GM06990 (cell line): ENCODE measurements at places on chromosomes 7 and 10.
A peak's percentile ranks its signal among the peaks of the same experiment; 100 is the strongest.

DNA sequence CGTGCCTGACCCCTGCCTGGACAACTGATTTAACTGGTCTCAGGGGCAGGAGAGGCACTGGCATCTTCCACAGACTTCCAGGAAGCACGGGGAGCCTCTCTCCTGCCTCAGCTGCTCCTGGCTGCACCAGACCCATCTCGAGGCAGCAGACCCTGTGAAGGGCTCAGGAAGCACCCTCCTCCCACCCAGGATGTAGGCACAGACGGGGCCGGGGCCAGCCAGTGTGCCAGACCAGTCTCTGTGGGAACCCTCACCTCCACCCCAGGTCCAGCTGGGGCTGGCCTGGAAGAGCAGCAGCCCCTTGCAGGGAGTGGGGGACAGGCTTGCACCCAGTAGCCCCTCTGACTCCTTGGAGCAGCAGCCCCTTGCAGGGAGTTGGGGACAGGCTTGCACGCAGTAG lies 56.3 kb downstream of the RASGEF1A start:
- DNase-seq, result no peak

DNA sequence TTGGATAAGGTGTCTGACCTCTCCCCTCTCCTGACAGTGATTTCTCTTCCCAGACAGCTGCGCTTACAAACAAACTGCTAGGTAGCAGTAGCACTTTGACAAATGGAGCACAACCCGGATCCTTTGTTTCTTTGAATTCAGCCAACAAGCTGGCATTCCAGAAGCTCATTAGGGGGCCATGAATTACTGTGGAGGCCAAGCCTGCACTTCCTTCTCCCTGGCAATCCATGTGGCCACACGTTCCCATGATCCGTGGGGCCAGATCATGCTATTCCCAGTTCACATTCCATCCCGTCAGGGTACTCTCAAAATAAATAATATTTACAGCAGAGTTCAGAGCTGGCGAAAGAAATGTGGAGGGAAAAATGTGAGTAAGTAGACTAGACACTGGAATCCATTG lies 172.4 kb downstream of the PRPF18 start:
- DNase-seq, result no peak

DNA sequence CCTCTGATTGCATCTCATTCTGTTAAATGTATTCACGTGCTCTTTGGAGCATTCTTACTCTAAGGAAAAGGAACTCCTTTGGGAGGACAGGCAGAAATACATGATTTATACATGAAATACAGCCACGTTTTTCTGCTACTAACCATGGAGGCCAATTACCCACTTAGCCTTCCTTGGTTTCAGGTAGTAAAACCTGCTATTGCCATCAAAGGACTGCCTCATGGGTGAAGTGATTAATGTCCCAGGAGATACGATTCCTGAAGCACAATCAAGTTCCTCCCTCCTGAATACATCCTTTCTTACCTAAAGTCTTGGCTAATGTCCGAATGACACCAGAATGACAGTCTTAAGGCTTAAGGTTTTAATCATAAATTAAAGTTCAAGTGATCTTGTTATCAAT lies 58.5 kb upstream of the PIK3CG start:
- DNase-seq, result no peak

DNA sequence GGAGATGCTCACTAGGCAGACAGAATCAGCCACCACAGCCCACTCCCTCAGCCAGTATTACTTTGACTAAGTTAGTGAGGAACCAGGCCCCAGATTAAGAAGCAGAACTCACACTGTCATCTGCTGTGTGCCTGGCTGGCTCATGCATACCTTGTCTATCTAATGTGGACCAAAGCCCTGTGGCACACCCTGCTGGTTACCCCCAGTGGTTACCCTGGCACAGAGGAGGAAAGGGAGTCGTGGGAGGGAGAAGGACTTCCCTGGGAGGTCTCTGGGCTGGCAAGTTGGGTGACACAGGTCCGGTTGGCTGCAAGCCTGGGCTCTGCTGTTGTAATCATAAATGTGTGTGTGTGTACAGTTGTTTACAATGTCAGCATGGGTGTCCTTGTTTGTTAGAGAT lies 7.5 kb upstream of the SH2D4B start:
- DNase-seq, result no peak

- DNase-seq, result peak; percentile 36
Observed at GRCh38 chr10:35640474-35640873, 1.6 kb downstream of the FZD8 start.

GRCh38 chr10:125123476-125124114 lies 36.8 kb downstream of the CTBP2 start:
- no peak for DNase-seq

DNA sequence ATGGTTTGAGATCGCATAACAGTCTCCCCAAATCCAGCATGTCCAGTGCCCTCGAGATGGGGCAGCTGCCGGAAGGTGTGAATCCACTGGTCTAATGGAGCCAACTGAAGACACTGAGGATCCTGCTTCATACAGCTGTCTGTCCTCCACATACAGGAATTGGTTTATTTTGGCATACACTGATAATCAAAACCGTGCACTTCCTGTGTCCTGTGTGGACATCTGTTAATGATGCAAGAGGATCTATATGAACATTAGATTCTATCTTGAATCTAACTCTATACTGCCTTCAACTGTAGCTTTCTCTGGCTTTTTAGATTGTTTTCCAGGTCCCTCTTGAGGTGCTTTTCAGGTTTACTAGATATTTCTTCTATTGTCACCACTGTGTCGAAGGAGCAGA lies 3.0 kb upstream of the JAZF1 start:
- no peak for DNase-seq

DNA sequence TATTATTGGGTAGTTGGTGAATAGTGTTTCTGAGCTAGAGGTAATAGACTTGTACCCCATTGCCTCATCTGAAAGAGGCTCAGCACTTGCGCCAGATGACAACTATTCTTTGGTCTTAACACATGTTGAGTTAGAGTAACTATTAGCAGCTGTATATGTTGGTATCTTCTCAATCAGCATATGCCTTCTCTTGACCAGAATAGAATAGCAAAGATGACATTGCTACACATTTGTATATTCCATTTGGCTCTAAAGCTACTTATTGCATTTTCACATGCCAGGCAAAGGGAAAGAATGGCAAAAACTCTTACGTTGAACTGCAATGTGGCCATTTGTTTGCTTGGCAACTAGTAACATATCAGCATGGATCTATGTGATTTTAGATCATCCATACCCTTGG lies 173.8 kb upstream of the AGR3 start:
- DNase-seq, result no peak

DNA sequence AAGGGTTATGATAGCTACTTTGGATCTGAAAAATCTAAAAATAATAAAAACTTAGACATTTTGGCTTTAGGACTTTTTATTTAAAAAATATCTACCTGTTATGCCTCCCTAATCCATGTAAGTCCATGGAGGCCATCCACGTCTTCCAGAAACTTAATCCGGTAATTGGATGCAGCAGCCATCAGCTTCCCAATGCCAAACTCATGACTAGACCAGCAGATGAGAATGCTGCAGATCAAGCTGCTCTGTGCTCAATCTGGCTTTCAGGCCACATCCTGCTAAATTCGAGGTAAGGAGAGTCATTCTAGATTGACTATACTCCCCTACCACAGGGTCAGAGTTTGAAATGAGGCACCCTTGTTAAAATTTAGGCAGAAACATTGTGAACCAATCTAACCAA lies 168.5 kb upstream of the TCERG1L start:
- DNase-seq, result no peak

DNA sequence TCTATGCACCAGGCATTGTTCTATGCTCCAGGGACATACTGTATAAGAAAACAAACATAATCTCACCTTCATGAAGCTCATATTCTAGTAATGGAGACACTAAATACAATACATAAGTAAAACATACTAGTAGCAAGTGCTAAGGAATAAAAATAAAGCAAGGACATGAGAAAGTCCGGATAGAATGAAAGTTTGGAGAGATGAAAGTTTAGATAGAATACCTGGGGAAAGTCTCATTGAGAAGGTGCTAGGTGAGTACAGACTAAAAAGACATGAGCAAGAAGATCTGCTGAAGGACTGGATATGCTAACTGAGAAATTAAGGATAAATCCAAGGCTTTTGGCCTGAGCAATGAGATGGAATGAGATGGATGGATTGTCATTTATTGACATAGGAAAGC lies 34.0 kb downstream of the CCDC186 start:
- no peak for DNase-seq

GRCh38 chr7:112160771-112161150 lies 45.4 kb downstream of the DOCK4 start:
- no peak for DNase-seq

- no peak for DNase-seq
Observed at GRCh38 chr7:134427896-134428295, 31.0 kb downstream of the AKR1B1 start.

DNA sequence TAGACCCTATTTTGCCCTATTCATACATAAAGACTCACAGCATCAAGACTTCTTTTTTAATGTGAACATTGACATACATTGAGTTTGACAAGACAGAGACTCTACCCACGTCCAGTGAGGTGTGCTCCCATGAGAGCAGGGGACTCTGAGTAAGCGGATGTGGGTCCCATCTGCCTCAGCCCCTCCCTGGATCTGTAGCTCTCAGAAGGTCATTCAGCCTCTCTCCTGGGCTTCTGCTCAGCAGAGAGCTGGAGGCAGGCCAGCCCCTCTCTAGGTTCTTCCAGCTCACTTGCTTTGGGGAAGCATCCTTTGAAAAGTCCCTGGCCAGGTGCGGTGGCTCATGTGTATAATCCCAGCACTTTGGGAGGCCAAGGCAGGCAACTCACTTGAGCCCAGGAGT lies 146.9 kb upstream of the ZMIZ1 start:
- no peak for DNase-seq

DNA sequence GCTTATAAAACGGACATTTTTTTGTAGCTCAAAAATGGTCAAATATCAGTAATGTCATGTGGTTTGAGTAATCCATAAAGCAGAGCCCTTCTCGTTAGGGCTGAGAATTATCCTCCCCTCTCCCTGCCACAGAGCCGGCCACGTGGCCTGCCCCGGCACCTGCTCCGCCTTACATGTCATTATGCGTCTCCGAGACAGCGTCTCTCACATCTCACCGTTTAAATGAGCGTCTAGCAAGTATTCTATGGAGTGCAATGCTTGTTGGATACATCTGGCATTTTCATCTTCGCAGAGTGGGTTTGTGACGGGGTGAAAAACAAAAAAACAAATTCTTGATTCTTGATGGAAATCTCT lies 86.1 kb downstream of the CUX1 start:
- DNase-seq, result no peak

DNA sequence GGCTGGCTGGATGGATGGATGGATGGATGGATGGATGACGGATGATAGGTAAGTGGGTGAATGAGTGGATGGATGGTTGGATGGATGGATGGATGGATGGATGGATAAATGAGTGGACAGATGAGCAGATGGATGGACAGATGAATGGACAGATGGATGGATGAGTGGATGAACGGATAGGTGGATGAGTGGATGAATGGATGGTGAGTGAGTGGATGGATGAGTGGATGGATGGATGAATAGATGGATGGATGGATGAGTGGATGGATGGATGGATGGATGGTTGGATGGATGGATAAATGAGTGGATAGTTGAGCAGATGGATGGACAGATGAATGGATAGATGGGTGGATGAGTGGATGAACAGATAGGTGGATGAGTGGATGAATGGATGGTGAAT lies 340.7 kb upstream of the AUTS2 start:
- DNase-seq, result no peak

- DNase-seq, result no peak
Observed at GRCh38 chr7:133662830-133663229, 410.0 kb downstream of the EXOC4 start.

GRCh38 chr7:130352194-130353074 lies 7.8 kb downstream of the CPA5 start:
- DNase-seq, result no peak

- no peak for DNase-seq
Observed at GRCh38 chr10:88592381-88592780, 5.8 kb downstream of the LIPJ start.

- DNase-seq, result no peak
Observed at GRCh38 chr7:155795951-155796350, 16.3 kb downstream of the SHH start.

GRCh38 chr7:131122394-131122793 lies 205.3 kb upstream of the MKLN1 start:
- peak; percentile 45 for DNase-seq

DNA sequence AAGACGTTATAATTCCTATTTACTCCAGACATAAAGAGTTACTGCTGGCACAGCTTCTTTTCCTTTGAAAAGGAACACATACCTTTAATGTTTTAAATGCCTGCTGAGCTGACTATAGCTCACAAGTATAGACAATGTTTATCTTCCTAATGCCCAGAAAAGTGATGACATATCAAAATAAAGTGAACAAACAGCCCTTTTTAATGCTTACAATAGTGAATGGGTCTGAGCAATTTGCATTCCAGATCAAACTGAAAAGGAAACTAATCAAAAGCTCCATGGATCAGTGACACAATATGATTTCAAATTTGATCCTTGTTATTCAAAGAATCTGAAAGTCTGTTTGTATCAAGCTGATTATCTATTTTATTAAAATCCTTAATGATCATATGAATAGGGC lies 233.6 kb upstream of the SEMA3E start:
- DNase-seq, result no peak

- no peak for DNase-seq
Observed at GRCh38 chr7:157238087-157238486, 98.7 kb upstream of the DNAJB6 start.

GRCh38 chr7:2158331-2159175 lies 74.2 kb downstream of the MAD1L1 start:
- DNase-seq, result no peak

DNA sequence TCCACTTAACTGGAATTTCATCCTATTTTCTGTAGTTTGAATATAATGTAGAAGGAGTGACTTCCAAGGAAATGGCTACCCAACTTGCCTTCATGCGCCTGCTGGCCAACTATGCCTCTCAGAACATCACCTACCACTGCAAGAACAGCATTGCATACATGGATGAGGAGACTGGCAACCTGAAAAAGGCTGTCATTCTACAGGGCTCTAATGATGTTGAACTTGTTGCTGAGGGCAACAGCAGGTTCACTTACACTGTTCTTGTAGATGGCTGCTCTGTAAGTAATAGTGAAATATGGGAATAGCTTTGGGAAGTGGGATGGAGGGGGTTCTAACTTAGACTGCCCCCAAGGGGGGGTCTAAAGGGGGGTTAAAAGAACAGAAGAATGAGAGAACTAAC lies 34.5 kb downstream of the COL1A2 start:
- DNase-seq, result no peak

- DNase-seq, result no peak
Observed at GRCh38 chr7:70544016-70544415, 587.9 kb upstream of the GALNT17 start.

GRCh38 chr10:21369697-21370096 lies 155.8 kb downstream of the SKIDA1 start:
- no peak for DNase-seq

- DNase-seq, result no peak
Observed at GRCh38 chr7:101300465-101301376, 20.9 kb downstream of the IFT22 start.

- no peak for DNase-seq
Observed at GRCh38 chr7:10824154-10824553, 149.5 kb upstream of the PHF14 start.

DNA sequence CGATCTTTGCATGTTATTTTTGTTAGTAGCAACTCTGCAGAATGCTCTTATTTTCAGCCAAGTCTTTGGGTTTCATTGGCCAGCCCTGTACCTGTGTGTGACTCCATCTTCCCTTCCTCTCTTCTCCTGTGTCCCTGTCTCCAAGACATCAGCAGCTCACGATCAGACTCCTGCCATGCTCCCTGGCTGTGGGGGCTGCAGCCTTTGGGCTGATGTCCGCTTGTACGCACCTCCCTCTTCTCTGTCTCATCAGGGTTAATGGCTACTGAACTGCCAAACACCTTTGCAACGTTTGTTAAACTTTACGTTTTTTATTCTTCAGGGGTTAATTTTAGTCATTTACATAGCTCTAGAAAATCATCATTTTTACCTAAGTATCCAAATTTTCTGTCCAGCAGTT lies 103.5 kb upstream of the RET start:
- DNase-seq, result no peak
